ENCODE measurements at places on chromosomes 2 and 18.

GRCh38 chr18:41456831-41457230 is 498.2 kb upstream of the PIK3C3 start:
- DNase-seq = no peak

- DNase-seq = no peak
These were observed 53.0 kb downstream of the ASXL2 start for GRCh38 chr2:25825238-25825637.

DNA sequence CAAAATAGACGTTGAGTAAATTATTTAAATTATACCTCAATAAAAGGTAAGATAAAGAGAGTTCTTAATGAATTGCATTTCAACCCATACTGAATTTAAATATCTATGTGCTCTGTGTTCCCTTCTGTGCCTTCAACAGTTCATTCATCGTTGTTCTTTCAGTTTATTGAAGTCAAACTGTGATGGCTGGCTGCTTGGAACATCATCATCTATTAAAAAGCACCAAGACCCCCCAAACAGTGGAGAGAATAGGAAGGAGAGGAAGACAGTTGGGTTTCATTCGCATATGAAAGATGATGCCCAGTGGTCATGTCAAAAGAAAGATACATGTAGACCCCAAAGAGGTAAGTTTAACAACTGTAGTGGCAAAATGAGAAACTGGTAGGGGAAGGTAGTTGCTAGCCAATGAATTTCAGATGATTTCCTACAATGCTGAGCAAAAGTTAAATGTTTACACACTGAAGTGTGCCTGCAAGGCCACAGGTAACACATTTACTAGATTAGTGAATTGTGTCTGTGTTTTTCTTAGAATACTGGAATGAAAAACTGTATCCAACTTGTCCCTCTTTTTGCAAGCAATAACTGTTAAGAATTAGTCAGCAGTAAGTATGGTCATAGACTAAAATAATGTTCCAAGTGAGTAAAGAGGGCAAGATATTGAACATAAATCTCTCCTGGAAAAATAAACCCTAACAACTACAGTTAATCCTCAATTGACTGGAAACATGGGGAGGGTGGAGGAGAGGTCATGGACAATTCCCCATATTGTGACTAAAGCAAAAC is 331.3 kb downstream of the KIAA1328 start:
- DNase-seq = no peak

- DNase-seq = no peak
These were observed 284.7 kb upstream of the PKDCC start for GRCh38 chr2:41763141-41763540.

GRCh38 chr18:78305789-78306188 is 673.8 kb upstream of the SALL3 start:
- DNase-seq = no peak

GRCh38 chr2:54239427-54239826 is 16.6 kb downstream of the TSPYL6 start:
- DNase-seq = no peak

DNA sequence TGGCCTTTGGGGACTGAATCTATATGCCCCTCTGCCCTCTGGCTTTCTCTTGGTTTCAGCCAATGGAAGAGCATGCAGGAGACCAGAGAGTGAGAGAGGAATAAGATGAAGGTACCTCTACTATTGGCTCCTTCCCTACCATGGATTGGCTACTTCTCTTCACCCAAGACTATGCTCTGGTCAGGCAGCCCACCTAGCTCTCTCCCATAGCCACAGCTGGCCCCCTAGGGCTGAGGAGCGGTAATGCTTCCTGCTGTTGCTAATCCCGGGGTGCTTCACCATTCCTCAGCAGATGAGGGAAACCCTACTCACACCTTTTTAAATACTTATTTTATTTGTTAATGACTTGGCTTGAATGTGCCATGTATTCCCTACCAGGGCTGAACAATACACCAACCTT is 142.4 kb downstream of the MREG start:
- no peak for DNase-seq

DNA sequence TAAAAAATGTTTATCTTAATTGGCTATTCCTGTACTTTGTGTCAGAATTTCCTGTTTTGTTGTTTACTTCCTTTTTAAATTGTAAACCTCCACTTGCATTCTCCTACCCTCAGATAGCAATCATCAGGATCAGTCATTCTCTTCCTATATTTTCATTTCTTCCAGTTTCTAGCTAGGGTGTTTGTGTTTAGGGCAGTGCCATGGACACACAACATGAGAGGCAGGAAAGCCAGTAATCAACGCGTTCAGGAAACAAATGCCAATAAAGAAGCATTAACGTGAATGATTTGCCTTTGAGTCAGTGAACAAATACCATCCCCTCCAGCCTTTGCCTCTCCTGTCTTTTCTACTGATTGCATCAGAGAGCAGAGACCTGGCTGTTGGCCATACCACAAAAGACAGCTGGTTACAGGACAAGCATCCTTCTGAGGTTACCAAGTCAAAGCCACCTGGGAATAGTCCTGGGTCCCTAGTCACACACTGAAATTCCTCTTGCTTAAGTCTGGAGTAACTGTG is 56.7 kb upstream of the FHL2 start:
- peak; percentile 65 for DNase-seq

DNA sequence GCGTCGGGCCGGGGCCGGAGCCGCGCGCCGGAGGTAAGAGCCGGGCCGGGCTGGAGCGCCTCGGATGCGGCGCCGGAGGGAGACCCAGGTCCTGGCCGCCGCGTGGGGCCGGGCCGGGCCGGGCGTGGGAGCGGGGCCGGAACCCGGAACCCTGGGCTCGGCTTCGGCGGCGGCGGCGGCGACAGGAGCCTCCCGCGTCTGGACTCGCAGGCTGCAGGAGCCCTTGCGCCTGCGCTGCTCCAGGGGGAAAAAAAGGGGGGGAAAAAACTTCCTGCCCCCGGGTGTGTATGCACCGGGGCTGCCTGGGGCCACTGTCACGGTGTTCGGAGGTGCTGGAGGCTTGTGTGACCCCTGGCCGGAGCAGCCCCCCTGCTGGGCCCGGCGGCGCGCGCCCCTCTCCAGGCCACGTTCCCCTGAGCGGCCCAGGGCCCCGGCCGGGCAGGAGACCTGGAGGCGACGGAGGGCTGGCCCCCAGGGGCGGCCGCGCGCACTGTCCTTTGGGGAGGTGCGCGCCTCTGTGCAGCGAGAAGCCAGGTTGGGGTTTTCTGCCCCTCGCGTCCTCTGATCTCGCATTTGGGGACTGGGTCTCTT is 864 bp downstream of the KLHL29 start:
- DNase-seq = no peak

GRCh38 chr2:224286923-224287322 is 115.0 kb downstream of the FAM124B start:
- no peak for DNase-seq

GRCh38 chr2:127093648-127094210 is 13.2 kb downstream of the BIN1 start:
- no peak for DNase-seq

- DNase-seq = peak; percentile 65
These were observed 3.6 kb downstream of the VIL1 start for GRCh38 chr2:218422403-218423086.

- no peak for DNase-seq
These were observed 20.9 kb downstream of the SLC8A1 start for GRCh38 chr2:40430776-40431599.

DNA sequence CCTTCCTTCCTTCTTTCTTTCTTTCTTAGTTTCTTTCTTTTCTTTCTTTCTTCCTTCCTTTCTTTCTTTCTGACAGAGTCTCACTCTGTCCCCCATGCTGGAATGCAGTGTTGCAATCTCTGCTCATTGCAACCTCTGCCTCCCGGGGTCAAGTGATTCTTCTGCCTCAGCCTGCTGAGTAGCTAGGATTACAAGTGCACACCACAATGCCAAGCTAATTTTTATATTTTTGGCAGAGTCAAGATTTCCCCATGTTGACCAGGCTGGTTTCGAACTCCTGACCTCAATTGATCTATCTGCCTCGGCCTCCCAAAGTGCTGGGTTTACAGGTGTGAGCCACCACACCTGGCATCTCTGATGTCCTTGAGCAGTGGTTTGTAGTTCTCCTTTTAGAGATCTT is 48.5 kb downstream of the IL1R2 start:
- DNase-seq = no peak

DNA sequence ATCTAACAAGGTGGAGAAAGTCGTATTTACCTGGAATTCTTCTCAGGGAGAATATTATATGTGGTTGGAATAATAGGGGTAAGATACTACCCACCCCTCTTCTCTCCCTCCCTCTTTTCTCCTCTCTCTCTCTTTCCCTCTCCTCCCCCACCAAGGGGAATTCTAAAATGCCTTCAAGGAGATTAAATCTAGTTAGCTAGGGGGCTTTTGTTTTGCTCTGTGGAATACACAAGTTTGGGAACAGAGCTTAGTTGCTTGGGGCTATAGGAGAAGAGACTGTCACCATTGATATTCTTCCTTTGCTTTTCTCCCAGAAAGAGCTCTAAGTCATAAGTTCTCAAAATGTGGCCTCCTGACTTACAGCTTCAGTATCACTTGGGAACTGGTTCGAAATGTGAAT is 34.5 kb downstream of the TAF1B start:
- no peak for DNase-seq

GRCh38 chr2:3704692-3705091 is 1.3 kb downstream of the DCDC2C start:
- DNase-seq = no peak

DNA sequence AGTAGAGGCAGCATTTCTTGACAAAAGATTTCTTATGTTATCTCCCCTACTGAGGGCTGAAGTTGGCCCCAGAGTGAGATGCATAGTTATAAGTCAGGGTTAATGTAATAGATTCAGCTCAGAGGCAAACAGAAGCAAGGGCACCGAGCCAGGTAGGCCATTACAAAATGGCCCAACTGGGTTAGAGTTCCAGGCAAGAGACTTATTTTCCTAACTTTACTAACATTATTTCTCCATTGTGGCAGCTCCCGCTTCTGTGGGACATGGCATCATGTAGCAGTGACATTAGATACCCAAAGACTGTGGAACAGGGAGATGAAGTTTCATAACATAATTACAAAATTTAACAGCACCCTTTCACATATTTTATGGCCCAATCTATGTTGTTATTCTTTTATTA is 27.1 kb downstream of the TSPYL6 start:
- DNase-seq = no peak

DNA sequence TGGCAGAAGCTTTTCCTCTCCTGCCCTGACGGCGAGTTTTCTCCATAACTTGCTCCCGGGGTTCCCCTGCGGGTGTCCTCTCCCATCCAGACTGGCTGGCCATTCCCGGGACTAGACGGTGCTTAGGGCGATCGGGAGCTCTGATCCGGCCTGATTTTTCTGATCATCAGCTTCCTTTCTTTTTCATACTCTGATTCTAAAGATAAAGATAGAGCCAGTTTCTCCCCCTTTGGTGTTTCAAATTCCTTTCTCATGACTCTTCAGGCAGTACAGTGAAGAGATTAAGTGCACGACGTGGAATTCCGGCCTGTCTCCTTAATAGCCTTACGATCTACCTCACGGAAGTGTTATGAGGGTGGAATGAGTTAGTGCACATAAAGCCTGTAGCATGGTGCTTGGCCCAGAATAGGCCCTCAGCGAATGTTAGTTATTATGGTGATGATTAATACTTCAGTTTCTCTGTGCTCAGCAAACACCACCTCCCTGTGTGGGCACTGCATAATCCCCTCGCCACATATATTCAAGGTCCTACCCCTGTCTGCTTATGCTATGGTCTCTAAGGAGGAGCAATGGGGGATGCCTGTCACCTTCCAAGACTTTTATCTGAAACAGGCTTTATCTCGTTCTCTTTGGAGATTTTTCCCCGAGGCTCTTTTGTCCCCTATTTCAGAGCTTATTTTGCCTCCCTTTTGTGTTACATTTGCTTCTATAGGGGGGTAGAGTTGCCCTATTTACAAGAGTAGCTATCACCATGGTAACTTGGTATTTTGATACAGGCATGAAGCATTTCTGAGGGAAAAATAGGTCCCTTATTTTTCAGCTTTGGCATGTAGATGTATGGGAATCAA is 254.8 kb downstream of the CDH2 start:
- DNase-seq = no peak

DNA sequence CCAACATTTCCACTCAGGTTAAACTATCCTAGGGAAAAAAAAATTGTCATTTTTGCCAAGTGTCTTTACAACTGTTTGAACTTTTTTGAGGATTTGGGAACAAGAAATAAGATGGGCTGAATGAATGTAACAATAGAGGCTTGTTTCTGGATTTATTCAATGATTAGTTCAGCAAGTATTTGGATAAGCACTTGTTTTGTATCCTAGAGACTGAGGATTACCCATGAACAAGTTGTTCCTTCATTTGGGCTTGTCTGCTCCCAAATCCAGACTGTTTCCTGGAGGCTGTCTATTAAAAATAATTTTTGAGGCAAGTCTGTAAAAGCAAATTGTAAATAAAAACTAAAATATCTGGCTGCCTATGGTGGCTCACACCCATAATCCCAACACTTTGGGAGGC is 62.0 kb upstream of the CSRNP3 start:
- no peak for DNase-seq

DNA sequence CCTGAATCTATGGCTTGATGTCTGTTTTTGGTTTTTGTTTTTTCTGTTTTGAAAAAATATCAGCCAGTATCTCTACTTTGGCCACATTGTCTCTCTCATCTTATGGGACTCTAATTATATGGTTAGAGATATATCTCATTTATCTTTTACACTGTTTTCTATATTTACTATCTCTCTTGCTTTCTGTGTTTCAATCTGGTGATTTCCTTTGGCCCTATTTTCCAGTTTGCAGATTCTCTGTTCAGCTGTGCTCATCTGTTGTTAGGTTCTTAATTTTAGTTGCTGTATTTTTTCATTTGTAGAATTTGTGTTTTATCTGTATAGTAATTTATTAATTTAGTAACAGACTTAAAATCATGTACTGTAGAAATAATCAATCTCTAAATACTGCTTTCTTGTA is 41.3 kb upstream of the ELAC1 start:
- no peak for DNase-seq

DNA sequence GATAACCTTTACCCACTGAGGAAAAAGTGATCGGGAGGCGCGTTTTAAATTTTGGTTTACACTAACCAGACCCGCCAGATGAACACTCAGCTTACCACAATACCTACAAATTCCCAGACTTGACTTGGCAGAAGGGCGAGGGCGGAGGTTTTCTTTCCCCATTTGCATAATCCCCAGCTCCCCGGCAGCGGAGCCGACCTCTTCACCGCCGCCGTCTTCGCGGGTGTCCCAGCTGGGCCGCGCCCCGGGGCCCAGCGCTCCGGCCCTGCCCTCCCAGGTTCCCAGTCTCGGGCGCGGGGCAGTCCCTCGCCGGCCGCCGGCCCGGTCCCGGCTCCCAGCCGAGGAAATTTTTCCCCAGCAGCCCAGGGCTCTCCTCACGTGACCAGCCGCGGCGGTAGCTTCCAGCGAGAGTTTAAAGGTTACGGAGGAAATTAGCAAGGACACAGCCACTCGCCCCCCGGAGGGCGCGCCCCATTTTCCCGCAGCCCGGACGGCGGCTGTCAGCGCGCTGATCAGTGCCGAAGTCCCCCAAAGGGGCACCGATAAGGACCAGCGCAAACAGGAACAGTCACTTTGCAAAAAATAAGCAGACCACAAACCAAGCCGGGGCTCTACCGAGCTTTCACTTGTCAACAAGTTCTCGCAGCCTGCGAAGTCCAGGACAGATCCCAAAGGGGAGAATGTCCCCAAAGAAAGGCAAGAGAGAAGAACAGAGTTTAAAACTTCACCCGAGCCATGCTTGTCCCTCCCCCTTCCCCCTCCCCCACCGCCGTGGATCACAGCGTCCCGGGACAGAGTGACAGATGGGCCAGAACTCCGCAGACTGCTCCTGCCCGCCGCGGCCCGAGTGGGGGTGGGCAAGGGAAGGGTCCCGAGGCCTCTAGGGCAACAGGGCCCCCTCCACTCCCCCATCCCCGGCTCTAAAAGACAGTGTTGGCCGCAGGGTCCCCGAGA is 1.3 kb upstream of the PRKCE start:
- peak; percentile 84 for DNase-seq

GRCh38 chr2:119377993-119378345 is 11.2 kb downstream of the DBI start:
- DNase-seq = no peak

All from small intestine (tissue), 16 donors.